Activated CD4-positive, alpha-beta memory T cell treated with anti-CD3 and anti-CD28 coated beads for 36 hours (primary cell): ENCODE measurements at places on chromosomes 2 and 18.

- DNase-seq, result no peak
Observed at GRCh38 chr2:174044556-174044955, 79.4 kb upstream of the SP3 start.

- DNase-seq, result peak; percentile 39
Observed at GRCh38 chr2:46979571-46979979, 64.0 kb upstream of the MCFD2 start.

DNA sequence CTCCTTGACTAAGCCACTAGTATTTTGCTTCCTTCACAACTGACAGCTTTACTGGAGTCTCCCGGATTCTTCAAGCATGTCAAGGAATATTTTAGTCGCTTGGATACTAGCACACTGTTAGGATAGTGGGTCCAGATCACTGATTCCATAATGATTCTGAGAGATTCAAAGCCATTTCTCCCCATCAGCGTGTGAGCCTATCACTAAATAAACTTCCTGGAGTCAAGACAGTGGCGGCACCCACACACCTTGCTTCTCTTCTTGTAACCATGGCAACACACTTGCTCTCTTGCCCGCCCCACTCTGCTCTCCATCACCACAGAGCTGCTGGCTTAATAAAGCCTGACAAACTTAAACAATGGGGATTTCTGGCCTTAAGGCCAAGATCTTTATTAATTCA is 245.1 kb downstream of the LRRTM1 start:
- DNase-seq, result no peak

DNA sequence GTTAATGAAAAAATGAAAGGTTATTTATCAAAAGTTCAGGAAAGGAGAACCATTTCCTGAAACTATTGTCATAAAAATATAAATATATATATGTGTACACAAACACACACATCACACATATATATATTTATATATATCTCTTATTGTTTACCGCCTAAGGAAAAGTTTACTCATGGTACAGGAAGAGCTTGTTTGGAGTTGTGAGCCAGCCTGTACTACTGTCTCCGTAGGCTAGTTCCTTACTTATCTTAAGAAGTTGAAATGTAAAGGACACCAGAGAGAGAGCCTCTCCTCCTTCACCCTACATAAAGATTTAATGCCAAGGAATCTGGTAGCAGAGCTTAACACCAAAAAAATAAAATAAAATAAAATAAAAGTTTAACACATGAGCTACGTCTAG is 19.6 kb downstream of the DSC1 start:
- no peak for DNase-seq

DNA sequence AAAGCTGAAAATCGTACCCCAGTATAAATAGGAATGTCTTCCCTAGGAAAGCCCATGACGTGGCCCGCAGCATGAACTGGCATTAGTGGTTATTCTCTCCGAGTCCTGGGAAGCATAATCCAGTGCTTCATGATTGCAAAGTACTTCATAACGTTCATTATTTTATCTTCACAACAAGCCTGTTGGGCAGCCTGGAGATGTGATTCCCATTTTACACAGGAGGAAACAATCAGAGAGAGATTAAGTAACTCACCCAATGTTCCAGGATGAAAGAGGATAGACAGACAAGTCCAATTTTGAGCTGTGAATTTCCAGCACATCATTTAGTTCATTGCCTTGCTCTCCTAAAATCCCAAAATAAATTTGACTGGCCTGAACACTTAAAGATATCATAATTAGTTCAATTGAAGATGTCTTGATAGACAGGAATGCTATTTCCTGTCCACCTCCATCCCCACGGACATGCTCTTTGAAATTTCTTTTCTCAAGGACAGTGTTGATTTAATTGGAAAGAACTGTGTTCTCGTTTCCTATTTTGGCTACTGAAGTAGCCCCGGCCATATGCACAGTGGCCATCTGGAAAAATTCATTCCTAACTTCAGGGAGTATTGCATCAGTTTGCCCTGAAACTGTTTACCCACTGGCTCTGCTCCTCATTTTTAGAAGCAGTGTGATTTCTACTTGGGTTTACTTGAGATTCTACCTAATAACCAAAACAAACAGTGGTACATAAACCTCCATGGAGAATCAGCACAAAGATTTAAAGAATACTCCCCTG is 93.9 kb downstream of the VWC2L start:
- no peak for DNase-seq
